ENCODE measurements at places on chromosomes 7 and 10. TPM values are rescaled to one million over a fixed set of nuclear protein-coding genes. Genes with fewer than 3 reads are reported as not detected.

The GPR37 gene
- not detected for total RNA-seq

The CREB5 gene
- total RNA-seq: 66.8 TPM

The SLC18A2 gene
- not detected for total RNA-seq

The RALA gene
- total RNA-seq: 22.7 TPM

The GET4 gene
- 42.1 TPM for total RNA-seq

The NET1 gene
- 17.3 TPM for total RNA-seq

The NPC1L1 gene
- 0.08 TPM for total RNA-seq

The MAT1A gene
- total RNA-seq: 0.29 TPM

The NODAL gene
- 0.11 TPM for total RNA-seq

The C10orf53 gene
- not detected for total RNA-seq

The ACTL6B gene
- total RNA-seq: not detected

The ZYX gene
- 90.5 TPM for total RNA-seq

The DDIT4 gene
- total RNA-seq: 192 TPM

The PANK1 gene
- 9.6 TPM for total RNA-seq

The EXOSC1 gene
- 50.3 TPM for total RNA-seq

The LRIT1 gene
- total RNA-seq: not detected

The GDI2 gene
- total RNA-seq: 261 TPM

The OPN1SW gene
- total RNA-seq: not detected

The SFMBT2 gene
- total RNA-seq: 26.1 TPM

The FXYD4 gene
- total RNA-seq: not detected

Measured in GM12878 (cell line).